ENCODE measurements at places on chromosomes 7 and 10.

DNA sequence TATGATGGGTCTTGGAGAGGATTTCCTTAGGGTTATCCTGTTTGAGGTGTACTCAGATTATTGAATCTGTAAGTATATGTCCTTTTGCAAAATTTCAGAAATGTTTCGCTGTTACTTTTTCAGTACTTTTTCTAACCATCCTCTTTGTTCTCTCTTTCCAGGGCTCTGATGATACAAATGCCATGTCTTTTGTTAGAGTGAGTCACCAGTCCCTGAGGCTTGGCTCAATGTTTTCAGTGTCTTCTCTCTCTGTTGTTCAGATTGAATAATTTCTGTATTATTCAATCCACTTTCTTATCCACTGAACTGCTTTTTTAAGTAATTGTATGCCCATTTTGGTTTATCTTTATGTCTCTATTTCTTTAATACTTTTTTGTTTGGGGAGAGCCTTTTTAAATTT, 449.4 kb downstream of the TNS3 start:
- peak; percentile 35 for DNase-seq

GRCh38 chr10:28298951-28299350, 3.9 kb downstream of the MPP7 start:
- no peak for DNase-seq

GRCh38 chr10:91009121-91009520, 88.2 kb upstream of the ANKRD1 start:
- DNase-seq: no peak

DNA sequence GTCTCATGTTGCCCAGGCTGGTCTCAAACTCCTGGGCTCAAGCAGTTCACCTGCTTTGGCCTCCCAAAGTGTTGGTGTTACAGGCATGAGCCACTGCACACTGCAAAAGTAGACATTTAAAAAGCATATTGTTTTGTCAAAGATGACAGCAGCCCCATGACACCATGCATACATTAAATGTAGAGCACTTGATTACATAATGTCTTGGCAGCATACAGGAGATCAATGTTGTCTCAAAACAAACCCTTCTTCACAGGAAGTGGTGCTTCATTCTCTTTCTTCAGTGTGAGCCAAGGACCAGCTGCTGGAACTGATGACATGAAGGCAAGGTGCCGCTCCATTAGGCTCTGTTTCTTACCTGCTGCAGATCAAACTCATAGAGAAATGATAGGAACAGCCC, 218.4 kb downstream of the KLF6 start:
- DNase-seq: no peak

DNA sequence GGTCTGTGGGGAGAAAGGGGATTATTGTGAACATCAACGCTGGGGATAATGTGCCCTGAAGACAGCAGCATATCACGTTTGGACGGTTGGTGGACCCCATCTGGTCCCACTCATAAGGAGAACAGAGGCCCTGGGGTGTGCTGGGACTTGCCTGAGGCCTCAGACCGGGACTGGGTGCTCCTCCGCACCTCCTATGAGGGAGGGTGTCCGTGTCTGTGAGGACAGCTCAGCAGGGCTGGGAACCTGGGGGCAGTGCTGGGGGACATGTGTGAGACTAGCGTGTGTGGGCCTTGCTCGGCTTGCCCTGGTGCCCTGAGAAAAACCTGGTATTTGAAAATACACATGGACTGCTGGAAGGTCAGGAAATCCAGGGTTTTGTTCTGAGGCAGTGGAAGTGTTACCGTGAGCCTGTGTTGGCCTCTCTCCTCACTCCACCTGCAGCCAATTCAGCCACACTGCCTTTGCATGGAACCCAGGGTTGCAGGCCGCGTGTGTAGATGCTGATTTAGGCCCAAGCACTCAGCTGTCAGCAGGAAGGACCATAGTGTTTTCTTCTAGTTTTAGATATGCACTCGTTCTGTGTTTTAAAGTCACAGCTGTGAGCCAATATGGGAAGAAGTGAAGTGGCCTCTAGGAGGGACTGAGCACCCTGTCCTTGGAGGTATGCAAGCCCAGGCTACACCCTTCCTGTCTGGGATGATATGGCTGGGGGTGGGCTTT, 13.4 kb upstream of the SH2D4B start:
- no peak for DNase-seq

Data from EH (cell line).